Inflammatory macrophage treated with lipopolysaccharide for 1 hour (primary cell): ENCODE measurements at places on chromosomes 3 and 15.

DNA sequence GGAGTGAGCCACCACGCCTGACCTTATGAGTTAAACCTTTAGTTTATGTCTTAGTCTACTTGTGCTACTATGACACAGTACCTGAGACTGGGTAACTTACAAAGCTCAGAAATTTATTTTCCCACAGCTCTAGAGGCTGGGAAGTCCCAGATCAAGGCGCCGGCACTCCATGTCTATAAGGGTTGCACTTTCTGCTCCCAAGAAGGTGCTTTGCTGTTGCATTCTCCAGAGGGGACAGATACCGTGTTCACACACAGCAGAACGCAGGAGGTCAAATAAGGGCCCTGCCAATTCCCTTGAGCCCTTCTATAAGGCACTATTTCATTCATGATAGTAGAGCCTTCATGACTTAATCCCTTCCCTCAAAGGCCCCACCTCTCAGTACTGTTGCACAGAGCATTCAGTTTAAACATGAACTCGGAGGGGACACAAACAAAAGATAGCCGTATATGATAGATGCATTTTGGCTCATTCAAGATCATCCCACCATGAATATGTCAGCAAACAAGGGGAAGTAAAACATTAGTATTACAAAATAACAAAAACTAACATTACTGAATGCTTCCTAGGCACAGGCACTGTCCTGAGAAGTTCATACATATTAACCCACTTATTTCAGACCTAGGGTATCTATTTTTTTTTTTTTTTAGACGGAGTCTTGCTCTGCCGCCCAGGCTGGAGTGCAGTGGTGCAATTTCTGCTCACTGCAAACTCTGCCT is 26.5 kb downstream of the PLA1A start:
- DNase-seq = peak; percentile 41

- no peak for DNase-seq
These were observed 431.8 kb upstream of the CCDC54 start for GRCh38 chr3:106945435-106945834.

DNA sequence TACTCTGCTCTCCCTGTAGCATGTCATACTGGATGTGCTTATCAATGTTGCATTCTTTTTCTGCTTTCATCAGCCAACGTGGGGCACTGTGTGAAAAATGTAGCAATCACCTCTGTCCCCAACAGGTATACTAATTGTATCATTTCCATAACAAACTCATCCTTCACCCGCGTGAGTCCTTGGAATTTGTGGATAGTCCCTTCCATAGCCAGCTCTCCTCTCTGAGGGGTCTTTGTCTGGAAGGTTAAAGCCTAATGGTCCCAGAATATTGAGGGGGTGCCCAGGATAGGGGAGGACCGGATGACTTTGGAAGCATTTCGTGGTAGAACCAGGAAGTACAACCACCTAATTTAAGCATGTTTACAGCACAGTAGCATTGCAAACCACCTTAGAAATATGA is 124.6 kb downstream of the FOXB1 start:
- DNase-seq = no peak

DNA sequence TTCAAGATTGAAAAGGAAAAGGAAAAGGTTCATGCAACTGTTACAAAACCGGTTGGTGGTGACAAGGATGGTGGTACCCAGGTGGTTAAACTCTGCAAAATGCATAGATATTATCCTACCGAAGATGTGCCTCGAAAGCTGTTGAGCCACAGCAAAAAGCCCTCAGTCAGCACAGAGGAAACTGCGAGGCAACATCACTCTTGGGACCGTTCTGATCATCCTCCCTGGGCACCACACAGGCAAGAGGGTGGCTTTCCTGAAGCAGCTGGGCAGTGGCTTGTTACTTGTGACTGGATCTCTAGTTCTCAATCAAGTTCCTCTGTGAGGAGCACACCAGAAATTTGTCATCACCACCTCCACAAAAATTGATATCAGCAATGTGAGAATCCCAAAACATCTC is 86.9 kb downstream of the PLCH1 start:
- DNase-seq = no peak

- DNase-seq = peak; percentile 3
These were observed 7.2 kb downstream of the APBA2 start for GRCh38 chr15:28892789-28893610.

GRCh38 chr3:157040456-157040855 is 119.5 kb downstream of the CCNL1 start:
- no peak for DNase-seq

DNA sequence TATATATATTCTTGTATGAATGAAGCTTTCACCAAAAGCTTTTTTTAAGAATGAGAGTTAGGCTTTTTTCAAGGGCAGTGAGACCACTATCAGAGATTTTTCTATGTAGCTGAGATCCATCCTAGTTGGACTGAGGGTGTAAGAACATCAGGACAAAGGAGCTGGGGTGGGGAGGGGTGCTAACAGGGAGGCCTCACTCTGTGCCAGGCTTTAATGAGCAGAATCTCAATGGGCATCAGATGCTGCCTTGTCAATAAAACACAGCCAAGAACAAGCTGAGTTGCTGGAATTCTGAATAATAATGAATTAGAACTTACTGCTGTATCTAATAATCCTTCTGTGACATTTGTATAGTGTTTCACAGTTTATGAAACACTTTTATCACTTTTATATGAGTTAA is 41.4 kb upstream of the USP3 start:
- no peak for DNase-seq

GRCh38 chr3:4738737-4739274 is 240.4 kb upstream of the BHLHE40 start:
- DNase-seq = peak; percentile 64

GRCh38 chr3:134810850-134811249 is 15.8 kb downstream of the EPHB1 start:
- no peak for DNase-seq

DNA sequence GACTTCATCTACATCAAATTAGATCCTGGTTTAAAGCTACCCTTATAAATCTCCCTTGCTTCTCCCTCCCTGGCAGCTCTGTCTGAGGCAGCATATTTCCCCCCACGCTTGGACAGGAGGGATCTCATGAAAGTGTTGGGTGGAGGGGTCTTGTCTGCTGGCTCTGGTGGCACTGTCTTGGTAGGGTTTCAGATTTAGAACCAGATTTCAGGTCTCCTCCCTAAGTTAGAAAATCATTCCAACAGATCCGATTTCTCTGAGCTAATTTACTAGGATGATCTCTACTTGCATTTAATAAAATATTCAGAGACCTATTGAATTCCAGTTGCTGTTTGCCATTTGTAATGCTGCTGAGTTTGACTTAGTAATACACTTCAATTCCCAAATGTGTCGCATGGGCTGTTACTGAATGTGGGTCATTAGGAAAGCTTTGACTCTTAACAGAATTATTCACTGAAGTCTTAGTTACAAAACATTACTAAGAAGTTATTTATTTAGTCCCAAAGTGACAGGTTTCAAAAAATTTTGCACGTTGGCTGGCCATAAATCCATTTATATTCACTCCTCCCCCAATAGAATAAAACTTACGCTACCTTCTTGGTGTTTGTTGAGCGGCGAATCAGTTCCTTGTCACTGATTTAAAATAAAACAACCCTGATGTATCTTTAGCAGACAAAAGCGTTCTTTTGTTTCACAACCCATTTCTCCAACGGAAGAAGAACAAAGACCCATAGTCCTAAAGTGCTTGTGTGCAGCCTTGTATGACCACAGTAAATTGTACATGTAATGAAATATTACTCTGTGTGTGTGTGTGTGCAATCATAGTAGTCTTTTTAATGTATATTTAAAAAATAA is 84.5 kb downstream of the TRAK1 start:
- no peak for DNase-seq
